ENCODE measurements at places on chromosomes 3 and 15. TPM values are rescaled to one million over a fixed set of nuclear protein-coding genes. Genes with fewer than 3 reads are reported as not detected.

SLCO3A1 gene
- 1.8 TPM for total RNA-seq

CPN2 gene
- total RNA-seq: not detected

BCL2A1 gene
- 0.13 TPM for total RNA-seq

RTP3 gene
- total RNA-seq: not detected

PTH1R gene
- under 0.01 TPM for total RNA-seq

BUB1B gene
- 20.2 TPM for total RNA-seq

DLEC1 gene
- total RNA-seq: under 0.01 TPM

HDGFL3 gene
- total RNA-seq: 25.5 TPM

FBN1 gene
- total RNA-seq: 72.1 TPM

TJP1 gene
- total RNA-seq: 91.8 TPM

SLC9C1 gene
- under 0.01 TPM for total RNA-seq

SETD5 gene
- total RNA-seq: 25.5 TPM

DNAJB11 gene
- 38.9 TPM for total RNA-seq

OXNAD1 gene
- total RNA-seq: 13.8 TPM
